Activated T-cell treated with anti-CD3 and anti-CD28 coated beads, Interleukin-2, amount 50 U/mL, for 4 hours (primary cell): ENCODE measurements at places on chromosomes 6 and 20.

- DNase-seq = no peak
Observed at GRCh38 chr20:60837173-60837770, 414.8 kb upstream of the CDH4 start.

DNA sequence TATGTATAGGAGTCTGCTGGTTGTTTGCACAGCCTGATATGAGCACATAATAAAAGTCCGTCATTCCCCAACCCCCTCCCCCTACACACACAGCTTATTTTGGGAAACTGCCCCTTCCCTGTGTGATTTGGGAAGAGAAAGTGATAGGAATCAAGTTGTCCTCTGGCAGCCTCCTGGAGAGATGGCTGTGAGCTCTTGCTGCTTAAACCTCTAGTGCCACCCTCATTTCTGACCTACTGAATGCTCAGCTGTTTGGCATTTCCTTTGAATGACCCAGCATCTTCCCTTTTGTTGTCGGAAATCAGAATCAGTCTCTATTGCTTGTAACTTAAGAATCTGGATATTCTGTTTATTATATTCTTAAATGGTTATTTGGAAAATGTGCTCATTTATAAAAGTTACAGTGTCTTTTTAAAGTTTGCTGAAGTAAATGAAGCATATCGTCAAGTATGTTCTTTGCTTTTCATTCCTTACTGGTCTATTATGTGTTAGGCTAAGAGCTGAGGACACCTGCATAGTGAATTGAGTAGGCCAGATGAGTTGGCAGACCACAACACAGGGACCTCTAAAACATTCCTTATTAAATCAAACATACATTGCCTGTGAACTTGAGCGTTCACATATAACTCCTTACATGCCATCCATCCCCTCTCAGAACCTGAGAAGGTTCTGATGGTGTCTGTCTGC is 5.5 kb downstream of the RWDD2A start:
- DNase-seq = no peak

DNA sequence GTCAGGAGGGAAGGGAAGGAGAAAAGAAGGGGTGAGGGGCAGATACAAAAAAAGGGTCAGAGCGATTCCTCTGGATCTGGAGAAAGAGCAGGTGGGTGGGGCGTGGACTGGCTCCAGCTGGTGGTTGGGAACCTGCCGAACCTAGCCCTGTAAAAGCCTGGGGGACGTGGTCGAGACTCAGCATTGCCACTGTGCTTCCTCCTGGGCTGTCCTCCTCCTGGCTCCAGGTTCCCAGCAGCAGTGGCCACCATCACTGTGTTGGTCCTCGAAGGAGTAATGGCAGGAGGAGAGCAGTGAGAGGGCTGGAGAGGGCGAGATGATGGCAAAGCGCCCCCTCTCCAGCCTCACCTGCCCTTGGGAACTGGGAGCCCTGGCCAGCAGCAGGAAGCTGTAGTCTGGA is 3.5 kb upstream of the RAET1L start:
- no peak for DNase-seq

GRCh38 chr20:44644667-44645131 is 6.8 kb downstream of the ADA start:
- no peak for DNase-seq

DNA sequence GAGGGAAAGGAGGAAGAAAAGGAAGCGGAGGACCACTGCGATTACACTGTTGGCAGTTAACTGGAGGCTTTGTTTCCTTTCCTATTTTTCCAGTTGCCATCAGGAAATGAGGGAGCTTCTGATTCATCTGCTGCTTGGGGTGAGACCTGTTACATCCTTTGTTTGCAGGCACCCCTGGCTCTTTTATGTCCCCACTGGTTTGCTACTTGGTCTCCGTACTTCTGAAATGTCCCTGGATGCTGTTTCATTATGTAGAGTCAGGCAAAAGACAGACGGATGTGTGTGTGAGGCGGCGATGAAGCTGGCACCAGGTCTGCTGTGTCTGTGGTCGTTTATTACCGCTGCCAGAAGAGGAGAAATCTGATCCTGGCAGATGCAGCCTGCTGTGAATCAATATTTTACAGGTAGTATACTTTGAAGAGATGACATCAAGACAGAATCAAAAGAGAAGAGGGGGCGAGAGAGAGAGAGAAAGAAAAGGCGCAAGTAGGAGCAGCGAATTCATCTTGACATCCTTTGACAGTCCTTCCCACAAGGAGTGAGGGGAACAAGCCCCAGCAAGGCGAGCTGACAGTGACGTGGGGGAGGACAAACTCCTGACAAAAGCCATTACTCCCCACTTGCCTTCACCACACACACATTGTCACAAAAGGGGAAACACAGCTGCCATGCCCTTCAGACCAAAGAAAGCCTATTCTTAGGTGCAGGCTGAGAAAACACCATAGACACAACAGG is 145.9 kb upstream of the FBXL4 start:
- DNase-seq = no peak

DNA sequence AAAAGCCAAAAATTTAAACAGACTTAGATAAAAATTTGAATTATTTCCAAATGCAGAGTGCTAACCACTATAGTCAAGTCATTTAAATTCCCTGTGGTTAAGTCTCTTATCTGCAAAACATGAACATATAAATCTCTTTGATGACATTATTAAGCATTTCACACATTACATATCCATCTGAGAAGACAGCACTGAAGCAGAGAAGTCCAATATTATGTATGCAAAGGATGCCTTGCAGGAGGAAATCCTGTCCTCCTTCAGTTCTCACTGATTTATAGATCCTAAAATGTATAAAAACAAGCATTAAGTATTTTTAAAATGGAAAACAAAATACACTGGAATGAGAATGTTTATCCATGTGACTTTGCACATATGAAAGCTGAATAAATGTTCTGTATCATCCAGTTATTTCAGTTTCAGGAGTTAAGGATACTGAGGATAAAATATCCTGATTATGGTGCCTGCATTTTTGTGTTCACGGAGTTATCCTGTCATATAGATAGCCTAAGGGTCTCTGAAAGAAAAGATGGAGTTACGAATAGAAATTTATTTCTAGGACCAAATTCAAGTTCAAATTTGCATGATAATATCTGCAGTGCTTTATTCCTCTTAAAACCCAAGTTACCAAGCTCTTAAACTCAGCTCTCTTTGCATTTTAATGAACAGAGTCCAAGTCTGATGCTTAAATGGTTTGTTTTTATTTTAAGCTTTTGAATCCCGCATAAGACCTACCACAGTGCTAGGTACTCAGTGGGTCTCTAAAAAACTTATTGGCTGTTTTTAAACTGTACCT is 145.4 kb downstream of the PRKN start:
- DNase-seq = no peak

DNA sequence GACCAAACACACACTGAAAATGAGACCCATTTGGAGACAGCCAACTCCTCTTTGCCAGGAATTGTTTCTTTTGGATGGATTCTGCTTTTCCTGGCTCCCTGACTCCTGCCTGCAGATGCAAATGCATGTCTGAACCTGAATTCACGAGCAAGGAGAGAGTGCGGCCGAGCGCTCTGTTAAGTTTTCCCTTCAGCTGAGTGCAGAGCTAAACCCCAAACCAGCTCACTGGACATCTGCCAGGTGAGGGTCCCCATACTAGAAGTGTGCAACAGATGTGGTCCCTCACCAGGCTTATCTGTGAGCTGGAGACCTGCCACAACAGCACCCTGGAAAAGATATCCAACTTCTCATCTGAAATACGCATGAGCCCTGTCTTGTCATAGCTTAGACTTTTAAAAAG is 59.0 kb downstream of the CD164 start:
- no peak for DNase-seq

DNA sequence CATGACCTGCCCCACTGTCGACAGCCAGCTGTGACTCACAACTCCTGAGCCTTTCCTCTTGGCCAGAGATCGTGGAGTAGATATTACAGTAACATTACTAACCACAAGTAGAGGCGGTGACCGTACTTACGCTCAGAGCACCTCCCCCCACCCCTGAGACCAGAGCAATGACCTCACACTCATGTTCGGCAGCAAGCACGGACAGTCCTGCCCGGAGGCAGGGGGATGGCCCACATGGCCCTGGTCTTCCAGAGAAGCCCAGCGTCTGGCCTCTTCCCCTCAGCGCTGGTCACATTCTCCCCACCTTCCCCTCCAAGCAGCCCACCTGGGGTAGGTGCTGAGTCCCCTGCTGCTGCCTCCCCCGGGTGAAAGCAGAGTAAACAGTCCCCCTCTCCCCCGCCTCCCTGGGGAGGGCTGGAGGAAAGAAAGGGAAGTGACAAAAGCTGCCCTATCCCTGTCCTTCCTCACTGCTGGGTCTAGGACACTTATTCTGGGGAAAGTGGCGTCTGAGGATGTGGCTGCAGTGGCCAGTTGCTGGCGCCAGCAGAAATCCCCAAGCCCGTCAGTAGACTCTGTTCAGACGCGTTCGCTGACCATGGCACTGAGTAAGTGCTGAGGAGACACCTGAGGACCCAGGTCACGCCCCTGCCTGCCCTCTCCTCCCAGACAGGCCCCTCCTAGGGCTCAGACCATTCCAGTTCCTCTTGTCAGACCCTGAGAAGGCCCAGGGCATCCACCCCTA is 68.5 kb downstream of the MRPL14 start:
- no peak for DNase-seq

DNA sequence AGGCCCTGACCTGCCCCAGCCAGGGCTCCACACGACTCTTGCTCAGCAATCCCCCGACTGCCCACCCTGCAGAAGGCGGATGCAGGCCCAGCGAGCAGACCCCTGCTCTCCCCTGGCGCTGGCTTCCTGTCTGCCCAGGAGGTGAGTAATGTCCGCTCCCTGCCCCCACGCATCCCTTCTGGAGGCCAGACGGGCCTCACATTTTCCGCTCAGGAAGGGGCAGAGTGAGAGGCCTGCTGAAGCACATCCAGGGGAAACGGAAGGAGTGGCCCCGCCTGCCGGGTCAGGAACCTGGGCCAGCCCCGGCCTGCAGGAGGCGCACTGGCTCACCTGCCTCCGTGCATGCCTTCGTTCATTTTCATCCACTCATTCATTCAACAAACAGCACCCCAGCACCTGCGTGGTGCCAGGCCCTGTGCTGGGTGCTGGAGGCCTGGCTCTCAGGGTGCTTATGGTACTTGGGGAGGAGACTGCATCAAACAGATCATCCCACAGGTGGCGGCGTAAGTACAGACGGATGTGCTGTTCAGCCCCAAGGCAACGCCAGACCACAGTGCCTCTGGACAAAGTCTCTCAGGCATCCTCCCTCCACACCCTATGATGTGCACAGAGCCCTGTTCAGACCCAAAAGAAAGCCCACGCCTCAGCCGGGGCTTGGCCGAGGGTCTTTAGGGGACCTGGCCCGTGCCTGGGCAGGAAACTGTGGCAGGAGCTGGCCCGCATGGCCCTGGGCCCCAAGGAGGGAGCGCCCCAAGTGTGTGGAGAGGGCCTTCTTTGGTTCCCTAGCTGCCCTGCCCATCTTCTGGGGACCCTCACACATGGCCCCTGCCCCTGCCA is 112.1 kb downstream of the ASXL1 start:
- DNase-seq = no peak

GRCh38 chr6:11209369-11209768 is 23.1 kb downstream of the NEDD9 start:
- DNase-seq = no peak

GRCh38 chr20:61799394-61799923 is 266.2 kb downstream of the TAF4 start:
- DNase-seq = no peak

DNA sequence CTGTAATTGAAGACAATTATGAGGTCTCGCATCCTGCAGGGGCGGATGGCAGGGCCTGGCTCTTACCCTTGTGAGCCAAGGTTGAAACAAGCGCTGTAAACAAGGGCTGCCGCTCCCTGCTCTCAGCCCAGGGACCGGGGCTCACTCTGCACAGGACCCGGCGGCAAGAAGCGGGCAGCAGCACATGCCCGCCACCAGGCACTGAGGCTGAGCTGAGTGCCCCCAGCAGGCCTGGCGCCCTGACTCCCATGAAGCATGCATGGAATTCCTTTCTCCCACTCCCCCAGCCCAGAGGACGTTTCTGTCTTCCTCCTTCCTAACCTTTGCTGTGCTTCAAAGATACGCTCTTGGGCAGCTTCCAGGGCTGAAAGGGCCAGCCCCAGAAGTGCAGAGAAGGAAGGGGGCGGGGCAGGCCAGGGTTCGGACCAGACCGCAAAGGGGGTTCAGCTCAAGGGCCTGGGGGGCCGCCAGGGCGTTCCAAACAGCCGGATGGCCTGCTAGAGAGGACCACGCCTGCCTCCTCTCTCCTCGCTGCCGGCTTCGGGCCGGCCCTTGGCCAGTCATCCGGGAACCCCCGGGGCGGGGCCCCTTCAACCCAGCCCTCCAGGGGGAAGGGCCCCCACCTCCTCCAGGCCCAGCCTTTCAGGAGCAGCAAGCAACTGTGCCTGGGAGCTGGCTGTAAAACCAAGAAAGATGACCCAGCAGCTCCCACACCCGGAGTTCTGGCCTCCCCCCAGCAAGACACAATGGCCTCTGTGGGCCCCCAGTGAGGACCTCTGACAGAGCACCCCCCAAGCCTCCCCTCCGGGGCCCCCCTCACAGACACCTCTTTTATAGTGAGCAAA is 109.9 kb downstream of the NOL4L start:
- DNase-seq = no peak

GRCh38 chr20:16321291-16321690 is 252.0 kb downstream of the KIF16B start:
- DNase-seq = no peak

GRCh38 chr20:25199473-25200260 is 4.2 kb downstream of the ENTPD6 start:
- no peak for DNase-seq

GRCh38 chr20:1846341-1846740 is 48.9 kb upstream of the SIRPA start:
- no peak for DNase-seq

DNA sequence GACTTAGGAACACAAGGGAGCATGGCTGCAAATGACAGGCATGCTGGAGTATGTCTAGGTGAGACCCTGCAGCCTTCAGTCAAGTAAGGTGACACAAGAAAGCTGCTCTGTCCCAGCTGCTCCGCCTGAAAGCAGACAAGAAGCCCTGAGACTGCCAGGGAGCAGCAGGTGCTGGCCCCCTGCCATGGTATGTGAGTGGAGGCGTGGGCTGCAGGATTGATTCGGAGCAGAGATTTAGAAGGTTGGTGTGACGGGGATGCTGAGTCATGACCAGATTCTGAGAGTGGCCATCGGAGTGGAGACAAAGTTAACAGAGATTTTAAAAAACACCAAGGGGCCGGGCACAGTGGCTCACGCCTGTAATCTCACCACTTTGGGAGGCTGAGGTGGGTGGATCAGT is 17.8 kb downstream of the LRP11 start:
- DNase-seq = no peak

GRCh38 chr20:33811776-33812151 is 616 bp downstream of the CHMP4B start:
- no peak for DNase-seq
